CD4-positive, alpha-beta T cell treated with Interferon gamma for 1 hour (primary cell): ENCODE measurements at places on chromosomes 5 and 9.

DNA sequence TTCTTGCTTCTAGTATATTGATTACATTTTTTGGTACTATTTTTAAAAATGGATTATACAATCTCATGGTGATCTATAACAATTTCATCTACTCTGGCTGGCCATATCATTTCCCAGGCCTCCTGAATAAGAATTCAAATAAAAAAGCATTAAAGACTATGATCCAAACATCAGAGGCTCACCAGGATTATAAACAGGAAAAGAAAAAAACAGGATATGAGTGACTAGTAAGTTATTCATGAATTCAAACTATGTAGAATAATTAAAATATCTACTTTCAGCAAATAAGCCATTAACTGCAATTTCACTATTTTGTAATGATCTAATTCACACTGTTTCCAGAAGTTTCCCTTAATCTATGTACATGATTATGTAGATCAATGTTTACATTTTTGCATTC is 293.1 kb upstream of the CDH6 start:
- DNase-seq, result no peak

GRCh38 chr9:108569624-108570023 is 286.2 kb downstream of the ACTL7B start:
- no peak for DNase-seq

DNA sequence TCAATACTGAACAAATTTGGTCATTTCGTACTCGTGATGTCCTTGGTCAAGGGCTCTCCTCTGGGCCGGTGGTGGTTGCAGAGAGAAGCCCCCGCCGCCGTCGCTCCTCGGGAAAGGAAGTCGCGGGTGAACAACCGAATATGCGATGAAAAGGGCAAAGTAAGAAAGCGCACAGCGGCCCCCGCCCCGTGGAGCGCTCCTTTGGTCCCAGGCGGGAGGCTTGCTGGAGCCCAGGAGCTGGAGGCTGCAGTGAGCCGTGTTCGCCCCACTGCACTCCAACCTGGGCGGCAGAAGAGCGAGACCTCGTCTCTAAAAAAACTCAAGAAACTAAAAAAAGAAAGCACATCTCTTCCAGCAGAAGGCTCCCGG is 108.4 kb upstream of the LARP1 start:
- no peak for DNase-seq

- no peak for DNase-seq
Observed at GRCh38 chr9:29958469-29958868, 2385.2 kb upstream of the C9orf72 start.

DNA sequence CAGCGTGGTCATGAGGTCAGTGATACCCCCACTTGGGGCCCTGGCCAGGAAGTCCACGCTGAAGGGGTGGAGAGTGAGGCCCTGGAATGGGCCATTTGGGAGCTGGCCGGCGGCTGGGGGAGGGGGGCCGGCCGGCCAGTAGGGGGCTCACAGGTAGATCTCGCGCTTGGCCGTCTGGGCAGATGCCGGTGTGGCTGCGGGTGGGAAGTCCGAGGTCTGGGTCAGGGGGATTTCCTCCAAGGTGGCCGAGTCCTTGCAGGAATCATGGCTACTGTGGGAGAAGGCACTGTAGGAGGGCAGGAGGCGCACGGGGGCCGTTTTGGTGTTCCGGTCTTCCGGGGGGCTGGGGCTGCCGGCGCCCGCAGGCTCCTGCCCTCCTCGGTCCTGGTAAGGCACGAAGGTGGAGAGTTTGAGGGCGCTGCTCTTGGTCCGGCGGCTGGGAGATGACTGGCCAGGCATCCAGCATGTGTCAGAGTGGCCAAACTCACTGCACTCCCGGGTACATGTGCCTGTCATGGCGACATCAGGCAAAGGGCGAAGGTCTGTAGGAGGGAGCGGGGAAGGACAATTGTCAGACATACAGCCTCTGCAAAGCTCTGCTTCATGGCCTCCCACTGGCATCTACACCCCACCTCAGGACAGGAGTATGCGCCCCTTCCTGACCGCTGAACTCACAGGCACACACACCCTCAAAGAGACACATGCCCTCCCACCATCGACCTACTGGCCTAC is 24.1 kb downstream of the PCDH1 start:
- DNase-seq, result no peak

DNA sequence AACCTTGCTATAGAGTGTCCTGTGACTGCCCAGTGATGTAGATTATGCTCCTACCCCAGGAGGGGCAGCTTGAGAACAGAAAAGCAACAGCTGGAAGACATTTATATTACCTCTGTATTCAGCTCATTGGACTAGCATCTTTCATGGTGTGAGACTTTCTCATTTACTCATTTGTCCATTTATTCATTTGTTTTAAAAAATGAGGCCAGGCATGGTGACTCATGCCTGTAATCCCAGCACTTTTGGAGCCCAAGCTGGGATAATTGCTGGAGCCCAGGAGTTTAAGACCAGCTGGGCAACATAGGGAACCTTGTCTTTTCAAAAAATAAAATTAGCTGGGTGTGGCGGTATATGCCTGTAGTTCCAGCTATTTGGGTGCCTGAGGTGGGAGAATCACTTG is 130.0 kb upstream of the LHFPL2 start:
- DNase-seq, result no peak

DNA sequence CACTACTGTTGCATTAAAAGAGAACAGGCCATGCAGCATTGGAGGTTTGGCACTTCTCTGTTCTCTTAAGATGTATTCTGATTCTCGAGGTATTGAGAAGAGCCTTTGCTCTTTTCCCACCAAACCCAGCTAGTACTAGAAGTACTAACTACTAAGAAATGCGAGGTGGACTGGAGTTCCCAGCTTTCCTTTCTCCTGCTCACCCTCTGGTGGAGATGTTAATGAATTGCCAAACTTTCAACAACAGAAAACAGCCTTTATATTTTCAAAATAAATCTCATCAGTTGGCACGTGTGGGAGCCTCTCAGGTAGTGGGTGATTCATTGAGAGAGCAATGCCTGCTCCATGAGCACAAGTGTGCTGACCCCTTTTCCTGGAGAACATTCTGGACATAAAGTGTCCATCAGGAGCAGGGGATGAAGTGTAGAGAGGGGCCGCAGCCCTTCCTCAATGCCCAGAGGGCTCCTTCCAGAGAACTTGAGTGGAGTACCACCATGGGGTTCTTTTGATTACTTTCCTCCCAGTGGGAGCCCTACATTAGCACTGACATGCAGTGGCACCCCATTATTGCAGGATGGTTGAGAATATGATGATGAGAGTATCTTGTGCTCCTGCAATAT is 45.7 kb downstream of the TMEM174 start:
- DNase-seq, result no peak

DNA sequence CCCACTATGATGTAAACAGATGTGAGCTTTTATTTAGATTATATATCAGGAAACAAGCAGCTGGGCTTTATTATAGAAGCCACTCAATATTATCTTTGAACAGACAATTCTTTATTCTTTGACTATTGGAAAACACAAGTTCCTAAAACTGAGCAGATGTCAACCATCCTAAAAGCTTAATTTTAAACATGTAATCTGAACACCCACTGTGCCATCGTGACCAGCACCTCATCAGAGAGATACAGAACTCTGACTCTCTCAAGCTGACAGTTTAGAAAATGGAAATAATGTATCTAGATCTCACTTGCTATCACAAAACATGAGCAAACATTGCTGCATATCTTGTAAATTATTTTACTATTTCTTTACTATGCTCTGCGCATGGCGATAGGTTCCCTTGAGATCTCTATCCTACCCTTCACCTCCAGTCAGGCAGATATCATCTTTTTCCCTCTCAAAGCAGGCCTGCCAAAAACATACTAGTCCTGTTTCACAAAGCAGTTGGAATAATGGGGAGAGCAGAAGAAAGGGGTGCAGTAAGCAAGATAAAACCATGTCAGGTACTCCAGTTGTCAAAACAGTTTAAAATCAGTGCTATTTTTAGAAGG is 151.0 kb downstream of the KIAA0825 start:
- DNase-seq, result no peak
